Stimulated activated CD8-positive, alpha-beta memory T cell treated with anti-CD3 and anti-CD28 coated beads, Interleukin-4, amount 100 ng/mL, for 1 hour (primary cell): ENCODE measurements at places on chromosomes 16 and 17.

DNA sequence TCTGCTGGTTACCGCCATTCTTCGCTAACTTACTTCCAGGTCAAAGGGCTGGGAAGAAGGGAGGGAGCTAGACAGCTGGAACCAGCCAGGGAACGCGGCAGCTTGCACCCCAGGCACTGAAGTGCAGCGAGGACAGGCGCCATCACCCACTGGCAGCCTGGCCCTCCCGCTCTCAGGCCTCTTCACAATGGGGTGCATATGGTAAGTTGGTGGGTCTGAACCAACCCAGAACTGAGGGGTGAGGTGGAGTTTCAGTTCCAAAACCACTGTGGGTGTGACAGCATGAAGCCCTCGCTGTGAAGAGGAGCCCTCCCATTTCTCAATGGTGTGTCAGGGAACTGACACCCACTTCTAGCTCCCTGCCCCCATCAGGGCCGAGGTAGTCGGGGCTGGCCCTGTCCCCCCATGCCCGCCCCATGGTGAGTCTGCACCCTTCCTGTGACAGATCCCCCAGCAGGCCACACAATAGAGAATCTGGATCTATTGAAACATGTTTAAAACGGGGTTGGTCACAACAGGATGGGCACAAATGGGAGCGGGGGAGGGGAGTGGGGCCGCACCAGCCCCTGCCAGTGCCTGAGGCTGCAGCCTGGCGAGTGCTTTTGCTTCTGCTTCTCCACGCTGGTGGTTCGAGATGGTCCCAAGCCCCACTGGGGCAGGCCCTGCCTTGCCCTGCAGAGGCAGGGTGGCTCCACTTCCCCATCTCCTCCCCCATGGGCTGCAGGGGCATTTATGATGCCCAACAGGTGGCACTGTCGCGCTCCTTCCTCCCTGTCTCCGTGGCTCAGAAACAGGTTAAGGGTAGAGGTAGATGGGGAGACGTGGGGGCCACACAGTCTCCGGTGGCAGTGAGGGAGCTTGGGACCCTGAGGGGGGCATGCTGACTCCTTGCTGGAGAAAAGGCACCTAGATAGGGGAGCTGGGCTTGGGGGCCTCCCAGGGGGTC is 2.3 kb downstream of the LIMD2 start:
- peak; percentile 69 for DNase-seq

DNA sequence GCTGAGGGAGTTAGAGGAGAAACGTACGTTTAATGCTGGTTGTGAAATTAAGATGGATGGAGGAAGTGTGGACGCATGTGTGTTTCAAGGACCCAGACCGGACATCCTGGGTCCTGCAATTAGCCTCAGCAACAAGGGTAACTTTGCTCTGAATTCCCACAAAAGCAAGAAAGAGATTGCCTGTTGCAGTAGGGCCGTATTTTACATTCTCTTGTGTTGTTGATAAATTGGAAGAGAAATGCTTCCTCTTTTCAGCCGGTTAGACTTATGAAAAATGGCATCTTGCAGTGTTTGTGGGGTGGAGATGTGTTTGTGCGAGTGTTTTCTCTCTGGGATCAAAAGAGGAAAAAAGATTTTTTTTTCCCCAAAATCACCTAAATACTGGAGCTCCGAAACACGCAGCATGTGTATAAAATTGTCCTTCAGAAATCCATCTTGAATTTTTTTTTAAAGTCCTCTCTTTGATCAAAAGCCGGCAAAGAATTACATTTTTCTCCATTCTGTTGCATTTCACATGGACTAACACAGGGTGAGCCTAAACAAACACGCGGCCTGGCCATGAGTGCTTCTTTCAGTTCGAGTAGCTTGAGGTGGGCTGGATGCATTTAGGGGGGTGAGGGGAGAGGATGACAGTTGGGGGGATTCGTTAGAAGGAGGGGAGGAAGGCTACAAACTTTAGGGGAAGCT is 251.6 kb downstream of the C16orf95 start:
- DNase-seq: no peak

DNA sequence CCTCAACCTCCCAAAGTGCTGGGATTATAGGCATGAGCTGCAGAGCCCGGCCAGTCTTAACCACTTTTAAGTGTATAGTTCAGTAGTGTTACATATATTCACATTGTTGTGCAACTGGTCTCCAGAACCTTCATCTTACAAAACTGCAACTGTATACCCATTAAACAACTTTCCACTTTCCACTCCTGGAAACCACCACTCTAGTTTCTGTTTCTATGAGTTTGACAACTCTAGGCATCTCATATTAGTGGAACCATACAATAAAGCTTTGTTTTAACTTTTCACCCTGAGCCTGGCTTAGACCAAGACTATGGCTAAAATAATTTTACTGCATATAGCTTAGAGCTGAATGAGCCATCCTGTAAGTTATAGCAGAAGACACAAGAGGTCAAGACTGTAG is 108.0 kb upstream of the GOT2 start:
- DNase-seq: no peak

GRCh38 chr17:42683407-42684034 is 1.2 kb downstream of the CNTNAP1 start:
- no peak for DNase-seq
